Suppressor macrophage treated with lipopolysaccharide for 4 hours (primary cell): ENCODE measurements at places on chromosomes 12 and 14.

GRCh38 chr12:90978117-90978770 lies 23.3 kb upstream of the CCER1 start:
- peak; percentile 43 for DNase-seq

DNA sequence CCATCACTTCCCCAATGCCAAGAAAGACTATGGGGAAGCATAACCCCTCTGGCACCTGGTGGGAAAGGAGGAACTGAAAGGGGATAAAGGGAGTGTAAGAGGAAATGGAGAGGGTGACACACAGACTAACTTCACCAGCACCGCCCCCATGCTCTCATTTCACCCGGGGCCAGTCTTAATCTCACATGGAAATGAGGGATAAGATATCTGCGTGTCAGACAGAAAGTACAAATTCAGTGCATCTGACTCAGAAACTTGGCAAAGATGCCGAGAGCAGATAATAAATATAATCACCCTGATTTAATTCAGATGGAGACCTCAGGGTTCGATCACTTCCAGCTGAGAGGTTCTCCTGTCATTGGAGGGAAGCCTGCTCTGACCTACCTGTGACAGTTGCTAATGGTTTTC lies 191.6 kb downstream of the DUSP6 start:
- peak; percentile 96 for DNase-seq

DNA sequence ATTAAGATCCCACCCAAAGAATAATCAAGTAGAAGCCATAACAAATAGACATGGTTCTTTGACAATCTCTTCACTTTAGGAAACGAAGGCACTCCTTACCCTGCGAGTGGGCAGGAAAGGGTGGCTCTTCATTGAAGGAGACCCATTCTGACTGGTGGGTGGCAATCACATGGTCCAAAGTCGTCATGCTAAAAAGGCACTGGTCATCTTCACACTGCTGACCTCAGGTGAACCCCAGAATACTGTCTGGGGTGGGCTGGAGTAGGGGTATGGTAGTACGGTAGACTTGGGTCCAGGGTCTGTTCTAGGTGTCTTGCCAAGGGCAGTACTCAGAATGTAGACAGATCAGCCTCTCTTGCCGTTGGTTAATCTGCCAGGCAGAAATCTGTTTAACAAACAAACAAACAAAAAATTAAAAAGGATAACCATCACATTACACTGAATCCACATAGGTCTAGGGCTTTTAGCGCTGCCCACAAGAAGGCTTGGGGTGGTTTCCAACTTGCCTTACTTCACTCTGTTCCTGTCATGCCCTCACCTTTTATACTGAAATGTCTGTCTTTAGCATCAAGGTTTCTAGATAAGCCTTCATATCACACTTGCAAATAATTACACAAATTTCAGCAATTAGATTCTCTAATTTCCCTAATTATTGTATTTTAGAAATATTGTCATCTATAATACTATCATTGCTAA lies 1.8 kb downstream of the STON2 start:
- no peak for DNase-seq

- no peak for DNase-seq
Observed at GRCh38 chr14:57652769-57653168, 159.1 kb upstream of the CCDC198 start.

GRCh38 chr14:62710811-62711210 lies 334.4 kb downstream of the KCNH5 start:
- DNase-seq = no peak

GRCh38 chr14:71645656-71646055 lies 286.6 kb upstream of the RGS6 start:
- peak; percentile 6 for DNase-seq

DNA sequence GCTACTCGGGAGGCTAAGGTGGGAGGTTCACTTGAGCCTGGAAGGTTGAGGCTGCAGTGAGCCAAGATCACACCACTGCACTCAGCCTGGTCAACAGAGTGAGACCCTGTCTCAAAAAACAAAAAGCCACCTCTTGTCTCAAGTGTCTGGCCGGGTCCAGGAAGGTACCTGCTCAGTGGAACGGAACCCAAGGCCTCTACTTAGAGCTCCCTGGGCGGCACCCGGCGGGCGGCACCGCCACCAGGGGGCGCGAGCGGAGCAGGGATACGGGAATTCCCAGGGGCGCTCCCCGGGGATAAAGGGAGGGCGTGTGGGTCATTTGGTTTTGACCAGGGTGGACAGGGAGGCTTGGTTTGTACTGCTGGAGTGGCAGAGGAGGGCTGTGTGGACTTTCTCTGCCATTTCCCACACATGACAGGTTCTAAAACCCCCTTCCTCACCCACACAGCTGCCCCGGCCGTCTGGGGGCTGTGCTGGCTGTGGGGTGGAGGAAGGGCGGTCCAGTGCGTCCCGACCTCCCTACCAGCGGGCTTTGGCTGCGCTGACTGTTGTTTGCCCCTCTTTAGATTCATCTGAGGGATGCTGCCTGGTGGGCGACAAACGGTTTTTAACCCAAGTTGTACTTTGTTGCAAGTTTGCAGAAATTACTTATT lies 91.4 kb downstream of the SETD3 start:
- peak; percentile 69 for DNase-seq

DNA sequence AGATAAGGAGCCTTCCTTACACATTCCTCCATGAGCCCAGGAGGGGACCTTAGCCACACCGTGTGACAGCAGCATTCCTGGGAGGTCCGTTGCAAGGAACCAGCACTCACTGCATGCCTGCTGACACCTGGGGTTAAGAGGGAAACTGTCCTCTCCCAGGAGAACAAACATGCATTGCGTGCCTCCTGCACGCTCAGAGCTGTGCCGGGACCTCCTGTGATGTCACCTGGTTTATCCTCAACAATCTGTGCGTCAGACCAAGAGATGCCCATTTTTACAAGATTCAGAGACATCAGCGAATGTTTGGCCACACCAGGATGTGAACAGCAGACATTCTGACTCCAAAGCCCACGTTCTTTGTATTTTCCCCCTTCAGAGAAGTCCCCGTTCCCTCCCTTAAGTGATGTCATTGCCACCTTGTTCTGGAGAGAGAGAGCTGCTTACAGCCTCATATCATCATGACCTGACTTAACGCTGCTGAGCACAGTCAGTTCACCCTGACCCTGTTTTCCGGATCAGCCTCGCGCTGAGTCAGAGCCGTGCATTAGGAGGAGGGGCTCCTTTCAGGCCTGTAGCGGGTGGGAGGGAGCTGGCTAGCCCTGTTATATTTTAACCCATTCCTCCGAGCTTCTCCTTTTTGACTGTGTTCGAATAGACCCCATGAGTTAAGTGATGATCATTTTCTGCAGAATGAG lies 36.2 kb downstream of the TMEM120B start:
- peak; percentile 79 for DNase-seq

DNA sequence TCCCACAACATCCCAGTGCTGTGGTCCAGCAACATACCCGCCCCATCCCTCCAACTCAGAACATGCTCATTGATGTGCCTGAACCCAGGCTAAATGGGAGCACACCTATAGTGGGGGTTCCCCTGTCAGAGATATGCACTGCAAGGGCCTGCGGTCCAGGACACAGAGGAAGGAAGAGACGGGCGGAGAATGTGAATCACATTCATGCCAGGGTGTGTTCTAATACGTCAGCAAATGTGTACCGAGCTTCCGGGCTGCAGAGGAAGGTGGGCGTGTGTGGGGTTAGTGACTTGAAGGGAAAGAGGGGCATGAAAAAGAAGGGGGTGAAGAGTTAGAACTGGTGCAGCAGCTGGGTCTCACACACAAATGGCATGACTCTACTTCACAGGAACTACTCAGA lies 83.7 kb downstream of the DPF3 start:
- DNase-seq = no peak

DNA sequence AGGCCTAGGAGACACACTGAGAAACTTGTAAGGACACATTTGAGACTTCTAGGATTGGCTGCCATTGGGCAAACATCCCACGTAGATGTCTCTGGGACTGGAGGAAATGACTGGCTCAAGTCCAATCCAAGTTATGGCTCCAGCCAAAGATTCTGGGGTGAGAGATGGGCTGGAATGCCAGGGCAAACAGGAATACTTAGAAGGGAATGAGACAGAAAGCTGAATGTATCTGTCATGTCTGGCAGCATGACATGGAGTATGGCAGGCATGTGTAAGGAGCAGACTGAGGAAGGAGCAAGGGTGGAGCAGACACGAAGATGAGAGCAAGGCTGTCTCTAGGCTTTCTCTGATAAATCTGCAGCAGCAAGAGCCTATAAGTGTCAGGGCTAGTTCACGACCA lies 209.2 kb downstream of the PHLDA1 start:
- DNase-seq = no peak

DNA sequence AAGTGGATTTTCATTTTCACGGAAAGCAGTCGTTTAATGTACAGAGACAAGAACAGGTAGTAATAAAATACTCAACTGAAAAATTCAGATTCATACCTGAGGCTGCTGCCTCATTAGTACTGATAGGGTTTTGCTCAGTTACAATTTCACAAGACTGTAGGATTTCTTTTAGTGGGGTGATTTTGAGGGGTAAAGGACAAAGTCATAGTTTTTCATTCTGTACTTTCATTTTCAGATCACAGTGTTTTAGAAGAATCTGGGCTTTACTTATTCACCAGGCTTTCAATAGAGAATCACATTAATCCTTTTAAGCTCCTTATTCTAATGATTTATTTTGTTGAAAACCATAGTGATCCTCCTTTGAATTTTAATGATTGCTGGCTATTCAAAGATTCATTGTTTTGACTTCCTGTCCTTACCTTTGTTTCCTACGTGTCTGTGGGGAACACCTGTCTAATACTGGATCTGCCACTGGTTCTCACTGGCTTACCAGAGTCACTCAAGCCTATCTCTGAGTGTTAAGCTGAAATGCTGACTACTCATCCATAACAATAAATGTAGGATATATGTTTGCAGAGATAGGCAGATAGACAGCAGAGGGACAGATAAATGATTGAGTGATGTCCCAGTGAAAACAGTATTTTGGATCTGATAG lies 243.8 kb upstream of the NPAS3 start:
- DNase-seq = no peak

- DNase-seq = no peak
Observed at GRCh38 chr14:106309423-106309822, 783.0 kb downstream of the TMEM121 start.

DNA sequence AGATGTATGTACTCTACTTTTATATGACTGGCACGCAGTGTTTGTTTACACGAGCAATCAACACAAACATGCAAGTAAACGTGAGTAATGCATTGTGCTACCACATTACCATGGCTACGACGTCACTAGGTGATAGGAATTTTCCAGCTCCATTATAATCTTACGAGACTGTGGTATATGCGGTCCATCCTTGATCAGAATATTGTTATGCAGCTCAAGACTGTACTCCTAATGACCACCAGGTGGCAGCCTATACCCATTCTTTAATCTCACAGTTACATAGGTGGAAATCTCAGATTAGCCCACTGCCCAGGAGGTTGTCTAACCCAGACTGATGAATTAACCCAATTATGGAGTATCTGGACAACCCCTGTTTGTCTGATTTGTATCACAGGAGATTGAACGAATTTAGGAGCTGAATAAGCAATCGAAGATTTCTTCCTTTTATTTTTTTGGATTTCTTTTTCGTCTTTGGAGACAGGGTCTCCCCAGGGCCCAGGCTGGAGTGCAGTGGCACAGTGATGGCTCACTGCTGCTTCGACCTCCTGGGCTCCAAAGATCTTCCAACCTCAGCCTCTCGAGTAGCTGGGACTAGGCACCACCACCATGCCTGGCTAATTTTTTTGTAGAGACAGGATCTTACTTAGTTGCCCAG lies 8.7 kb upstream of the TESPA1 start:
- peak; percentile 71 for DNase-seq

DNA sequence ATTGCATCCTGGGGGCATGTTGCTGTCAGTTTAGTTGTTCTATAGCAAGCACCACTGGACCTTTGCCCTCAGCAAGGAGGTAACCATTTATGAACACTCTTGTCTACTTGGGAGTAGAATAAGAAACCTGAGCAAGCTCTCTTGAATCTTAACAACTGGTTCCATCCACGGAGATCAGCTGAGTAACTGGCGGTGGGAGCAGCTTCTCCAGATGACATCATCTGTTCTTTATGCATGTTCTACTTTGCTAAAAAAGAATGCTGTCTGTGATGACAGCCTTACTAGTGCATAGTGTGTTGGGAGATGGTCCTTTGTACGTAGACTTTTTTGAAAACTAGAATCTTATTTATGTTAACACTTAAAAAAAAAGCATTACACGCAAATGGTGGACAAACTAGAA lies 17.7 kb downstream of the SLC4A8 start:
- no peak for DNase-seq

DNA sequence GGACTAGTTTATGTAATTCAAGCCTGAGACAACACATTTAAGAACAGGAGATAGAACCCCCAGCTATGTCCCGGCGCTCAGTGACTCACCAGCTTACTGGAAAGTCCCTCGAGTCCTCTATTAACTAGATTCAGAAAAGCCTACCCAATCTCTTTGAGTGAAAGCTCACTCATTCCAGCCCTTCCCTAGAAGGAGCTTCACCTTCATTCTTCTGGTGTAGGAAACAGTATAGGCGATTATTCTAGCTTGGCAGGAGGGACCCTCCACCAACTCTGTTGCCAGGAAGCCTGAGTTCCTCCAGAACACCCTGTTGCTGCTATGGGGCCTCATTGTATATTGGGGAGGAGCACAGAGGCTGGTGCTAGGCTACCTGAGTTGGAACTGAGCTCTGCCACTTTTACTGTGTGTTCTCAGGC lies 57.2 kb upstream of the AEBP2 start:
- peak; percentile 27 for DNase-seq

DNA sequence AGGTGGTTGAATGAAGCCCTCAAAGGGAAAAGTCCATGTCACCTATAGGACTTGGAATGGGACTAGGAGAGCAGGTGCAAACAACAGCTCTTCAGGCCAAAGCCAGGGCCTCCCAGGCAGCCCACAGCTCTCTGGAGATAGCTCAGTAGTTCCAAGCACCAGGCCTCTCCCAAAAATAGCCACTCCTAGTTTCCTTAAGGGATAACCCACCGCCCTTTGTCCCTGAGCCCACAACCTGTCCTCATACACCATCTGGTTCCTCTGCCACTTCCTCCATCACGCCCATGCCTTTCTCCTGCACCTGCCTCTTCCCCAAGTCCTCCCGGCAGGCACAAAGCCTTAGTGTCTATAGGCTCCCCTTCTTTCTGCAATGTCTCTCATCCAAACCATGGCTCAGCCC lies 2.1 kb downstream of the RAB15 start:
- DNase-seq = no peak

DNA sequence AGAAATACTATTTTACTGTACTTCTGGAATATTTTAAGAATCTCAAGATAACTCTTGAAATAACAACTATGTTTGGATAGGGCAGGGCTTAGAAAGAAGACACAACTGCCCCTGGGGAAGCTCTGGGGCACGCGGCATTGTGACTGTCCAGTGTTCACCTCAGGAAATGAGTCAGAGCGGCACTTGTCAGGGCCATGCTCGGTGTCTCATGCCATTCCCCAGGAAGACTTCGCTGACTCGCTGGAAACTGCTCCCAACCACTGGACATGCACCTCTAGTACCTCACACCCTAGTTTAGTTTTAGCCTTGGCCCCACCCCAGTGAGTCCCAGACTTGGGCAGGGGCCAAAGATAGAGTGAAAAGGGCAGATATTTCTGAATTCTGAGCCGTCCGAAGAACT lies 192.0 kb downstream of the TTC7B start:
- DNase-seq = peak; percentile 83

DNA sequence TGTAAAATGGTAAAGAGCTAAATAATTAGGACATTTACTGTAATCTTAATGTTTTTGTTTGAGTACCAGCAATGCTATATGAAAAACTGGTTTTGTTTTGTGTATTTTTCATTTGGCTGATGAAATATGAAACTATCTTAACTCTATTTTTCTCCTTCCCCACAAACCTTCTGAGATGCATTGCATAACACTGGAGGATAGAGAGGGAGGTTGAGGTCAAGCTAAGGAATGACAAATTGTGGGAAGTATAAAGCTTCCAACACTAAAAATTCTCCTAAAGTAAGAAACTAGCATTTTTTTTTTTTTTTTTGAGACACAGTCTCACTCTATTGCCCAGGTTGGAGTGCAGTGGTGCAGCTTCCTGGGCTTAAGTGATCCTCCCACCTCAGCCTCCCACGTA lies 31.5 kb upstream of the SRP54 start:
- DNase-seq = peak; percentile 20
